ENCODE measurements at places on chromosomes 16 and 17.

- DNase-seq, result no peak
These were observed 96.9 kb downstream of the KATNIP start for GRCh38 chr16:27646806-27647205.

- no peak for DNase-seq
These were observed 4.4 kb downstream of the LDHD start for GRCh38 chr16:75111961-75112733.

DNA sequence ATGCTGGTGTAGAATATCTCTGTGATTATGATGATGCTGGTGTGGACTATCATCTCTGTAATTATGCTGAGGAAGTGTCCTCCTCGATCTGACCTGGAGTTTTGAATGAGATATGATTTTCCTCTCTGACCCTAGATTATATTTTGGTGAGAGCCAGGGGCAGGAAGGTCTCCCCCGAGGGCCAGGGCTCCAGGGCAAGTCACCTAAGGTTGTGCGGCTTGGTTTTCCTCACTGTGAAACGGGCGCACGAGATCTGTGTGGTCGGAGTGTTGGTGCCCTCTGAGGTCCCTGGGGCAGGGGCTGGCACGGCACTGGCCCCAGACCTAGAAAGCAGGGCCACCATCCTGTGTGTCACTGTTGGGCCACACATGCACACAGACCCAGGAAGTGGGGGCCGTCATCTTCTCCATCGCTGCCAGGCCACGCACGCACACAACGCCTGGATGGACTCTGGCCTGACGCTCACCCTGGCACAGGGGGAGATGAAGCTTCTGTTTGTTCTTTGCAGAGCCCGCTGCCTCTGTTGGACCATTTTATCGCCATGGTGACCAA, 67.7 kb upstream of the ZNF469 start:
- no peak for DNase-seq

- no peak for DNase-seq
These were observed 232.8 kb downstream of the SEC14L1 start for GRCh38 chr17:77373299-77374169.

- DNase-seq, result no peak
These were observed 182.9 kb downstream of the MAF start for GRCh38 chr16:79417601-79418008.

DNA sequence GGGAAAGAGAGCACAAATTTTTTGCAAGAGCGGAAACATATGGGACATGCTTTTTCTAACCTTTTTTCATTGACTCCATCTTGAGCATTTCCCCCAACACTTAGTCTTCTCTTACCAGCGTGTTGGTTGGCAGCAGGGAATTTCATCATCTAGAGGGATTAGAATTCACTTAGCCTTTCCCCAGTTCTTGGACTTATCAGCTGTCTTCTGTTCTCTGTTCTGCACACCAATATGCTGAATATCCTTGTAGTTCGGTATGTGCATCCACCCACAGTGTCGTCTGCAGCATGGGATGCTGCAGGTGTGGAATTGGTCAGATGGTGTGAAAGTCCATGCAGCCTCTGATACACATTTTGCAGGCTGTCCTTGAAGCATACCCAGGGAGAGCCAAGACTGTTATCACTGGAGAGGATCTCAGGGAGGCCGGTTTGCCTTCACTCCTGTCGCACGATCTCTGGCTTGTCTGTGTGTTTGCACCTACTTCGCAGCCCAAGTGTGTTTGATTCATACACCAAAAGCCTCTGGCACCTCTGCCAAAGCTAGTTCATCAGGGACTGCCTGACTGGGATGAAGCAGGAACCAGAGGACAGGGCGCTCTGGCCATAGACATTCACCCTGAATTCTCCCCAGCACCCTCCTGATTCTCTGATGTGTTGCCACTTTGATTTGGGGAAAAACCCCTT, 93.3 kb downstream of the SOCS1 start:
- DNase-seq, result no peak

Data from globus pallidus (tissue), 1 donor.